Stimulated activated CD8-positive, alpha-beta memory T cell treated with anti-CD3 and anti-CD28 coated beads, Interleukin-2, amount 100 ng/mL, for 48 hours (primary cell): ENCODE measurements at places on chromosomes 3 and 15.

DNA sequence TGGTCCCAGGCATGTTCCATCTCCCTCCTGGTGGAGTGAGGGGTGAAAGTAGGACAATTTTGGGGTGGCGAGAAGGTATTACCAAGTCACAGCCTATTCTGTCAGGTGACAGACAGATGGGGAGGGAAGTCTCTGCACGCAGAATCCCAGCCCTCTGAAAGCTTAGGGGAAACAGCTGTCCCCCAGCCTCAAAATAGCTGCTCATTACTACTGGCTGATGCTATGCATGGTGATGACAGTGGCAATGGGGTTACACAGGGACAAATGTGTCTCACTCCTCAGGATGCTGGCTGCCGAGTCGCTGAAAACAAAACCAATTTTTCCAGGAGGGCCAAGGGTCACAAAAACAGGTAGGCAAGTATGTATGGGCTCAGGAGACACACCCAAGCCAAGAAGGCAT lies 68.8 kb upstream of the OXTR start:
- no peak for DNase-seq

DNA sequence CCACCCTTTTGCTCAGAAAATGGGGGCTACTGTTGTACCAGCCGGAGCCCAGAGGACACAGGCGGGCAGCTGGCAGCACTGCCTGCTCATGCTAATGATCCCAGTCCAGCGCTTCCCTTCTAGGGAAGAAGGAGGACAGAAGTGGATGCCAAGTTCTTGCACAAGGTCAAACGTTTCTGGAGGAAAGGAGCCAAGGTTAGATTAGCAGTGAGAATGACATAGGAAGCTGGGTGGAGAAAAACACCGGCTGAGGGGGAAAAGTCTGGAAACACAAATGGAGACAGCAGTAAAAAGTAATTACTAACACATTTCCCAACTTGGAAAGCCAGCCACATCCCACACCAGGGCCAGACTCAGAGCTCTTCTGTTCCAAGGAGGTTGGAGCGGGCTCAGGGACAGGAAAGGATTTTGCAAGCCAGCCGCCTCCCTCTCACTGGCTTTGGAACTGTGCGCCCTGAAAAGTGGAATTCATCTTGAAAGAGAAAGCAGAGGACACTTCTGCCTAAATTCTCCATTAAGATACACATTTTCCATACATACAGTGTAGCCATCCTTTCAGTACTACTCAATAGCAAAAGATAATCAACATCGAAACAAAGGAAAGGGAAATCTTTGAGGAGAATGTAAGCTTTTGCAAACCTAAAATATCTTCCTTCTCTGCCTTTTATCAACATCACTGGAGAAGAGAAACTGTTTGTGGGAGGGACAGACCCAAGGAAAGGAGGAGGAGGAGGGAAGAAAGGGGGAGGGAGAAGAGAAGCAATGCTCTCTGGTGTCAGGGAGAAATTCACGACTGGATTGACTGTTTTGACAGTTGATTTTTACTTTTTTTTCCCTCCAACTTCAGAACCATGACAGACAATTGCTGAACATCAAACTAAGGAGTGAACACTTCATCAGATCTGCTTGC lies 133.6 kb downstream of the CD47 start:
- no peak for DNase-seq

- DNase-seq: no peak
Observed at GRCh38 chr15:96297783-96298182, 32.7 kb upstream of the NR2F2 start.

DNA sequence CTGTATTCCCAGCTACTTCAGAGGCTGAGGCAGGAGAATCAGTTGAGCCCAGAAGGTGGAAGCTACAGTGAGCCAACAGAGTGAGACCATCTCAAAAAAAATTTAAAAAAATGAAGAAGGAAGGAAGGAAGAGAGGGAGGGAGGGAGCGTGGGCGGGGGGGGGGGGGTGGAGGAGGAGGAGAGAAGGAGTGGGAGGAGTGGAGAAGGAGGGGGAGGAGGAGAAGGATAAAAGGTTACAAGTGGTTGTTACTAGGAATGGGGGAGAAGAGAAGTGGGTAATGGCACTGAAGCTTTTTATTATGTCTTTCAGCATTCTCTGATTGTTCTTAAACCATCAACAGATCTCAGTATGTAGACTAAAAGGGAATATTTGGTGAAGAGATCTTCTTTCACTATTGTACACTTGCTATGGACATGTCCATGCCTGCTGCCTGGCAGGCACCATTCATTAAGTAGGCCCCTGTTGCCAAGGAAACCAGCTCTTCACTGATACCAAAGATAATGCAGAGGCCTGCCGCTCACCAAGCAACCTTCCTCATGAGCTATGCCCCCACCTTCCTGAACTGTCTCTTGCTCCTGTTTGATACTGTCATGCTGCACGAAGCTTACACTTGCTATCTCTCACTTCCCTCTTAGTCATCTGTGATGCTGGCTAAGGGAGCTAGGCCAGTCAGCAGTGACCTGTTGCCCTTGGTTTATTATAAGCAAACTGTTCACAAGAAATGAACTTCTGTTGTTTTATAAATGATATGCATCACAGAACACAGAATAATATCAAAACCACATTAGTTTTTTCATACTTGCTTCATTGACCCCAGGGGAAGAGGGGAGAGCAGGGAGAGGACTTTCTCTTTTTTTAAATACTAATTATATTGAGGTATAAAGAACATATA lies 23.1 kb downstream of the EPM2AIP1 start:
- no peak for DNase-seq

DNA sequence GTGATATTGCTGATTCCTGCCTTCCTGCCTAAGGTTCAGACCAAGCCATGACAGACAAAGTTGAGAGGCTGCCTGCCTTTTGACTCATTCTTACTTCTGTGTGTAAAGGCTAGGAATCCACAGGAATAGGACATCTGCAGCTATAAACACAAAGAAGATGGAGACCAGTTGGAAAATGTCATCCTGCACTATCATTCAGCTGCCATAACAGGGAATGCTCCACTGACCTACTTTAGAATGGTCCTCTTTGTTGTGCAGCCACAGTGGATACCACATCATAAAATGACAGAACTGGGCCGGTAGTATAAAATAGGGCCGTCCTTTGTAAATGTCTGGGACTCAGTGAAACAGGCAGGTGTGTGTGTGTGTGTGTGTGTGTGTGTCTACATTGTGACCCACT lies 75.1 kb downstream of the STAC start:
- no peak for DNase-seq

GRCh38 chr3:72680766-72681165 lies 167.5 kb downstream of the SHQ1 start:
- no peak for DNase-seq

- no peak for DNase-seq
Observed at GRCh38 chr3:194592798-194593752, 40.1 kb downstream of the TMEM44 start.

- no peak for DNase-seq
Observed at GRCh38 chr15:77347197-77347596, 72.7 kb downstream of the PEAK1 start.

GRCh38 chr15:38463893-38464292 lies 10.0 kb downstream of the FAM98B start:
- no peak for DNase-seq

- no peak for DNase-seq
Observed at GRCh38 chr15:42863572-42864239, 56.9 kb downstream of the TTBK2 start.

GRCh38 chr3:108673988-108674661 lies 83.1 kb downstream of the RETNLB start:
- no peak for DNase-seq

DNA sequence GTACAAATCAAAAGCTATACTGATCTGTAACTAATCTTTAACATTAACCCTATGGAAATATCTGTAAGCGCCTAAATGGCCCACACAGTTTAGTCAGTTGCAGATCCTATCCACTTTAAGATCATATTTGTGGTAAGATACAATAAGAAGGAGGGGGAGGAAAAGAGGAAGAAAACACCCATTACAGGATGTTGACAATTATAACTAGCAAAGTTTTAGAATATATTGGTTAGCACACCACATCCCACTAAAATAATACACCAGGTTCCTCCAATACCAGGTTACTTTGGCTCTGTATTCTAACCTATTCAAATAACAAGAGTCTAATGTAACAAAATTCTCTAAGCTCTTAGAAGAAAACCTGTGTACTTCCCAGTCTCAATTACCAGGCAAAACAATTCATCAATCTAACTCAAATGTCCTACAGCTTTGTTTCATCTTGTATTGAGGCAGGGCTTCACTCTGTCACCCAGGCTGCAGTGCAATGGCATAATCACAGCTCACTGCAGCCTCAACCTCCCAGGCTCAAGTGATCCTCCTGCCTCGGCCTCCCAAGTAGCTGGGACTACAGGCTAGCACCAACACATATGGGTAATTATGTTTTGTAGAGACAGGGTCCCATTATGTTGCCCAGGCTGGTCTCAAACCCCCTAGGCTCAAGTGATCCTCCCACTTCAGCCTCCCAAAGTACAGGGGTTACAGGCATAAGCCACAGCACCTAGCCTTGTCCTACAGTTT lies 4.2 kb downstream of the SLC4A7 start:
- no peak for DNase-seq

DNA sequence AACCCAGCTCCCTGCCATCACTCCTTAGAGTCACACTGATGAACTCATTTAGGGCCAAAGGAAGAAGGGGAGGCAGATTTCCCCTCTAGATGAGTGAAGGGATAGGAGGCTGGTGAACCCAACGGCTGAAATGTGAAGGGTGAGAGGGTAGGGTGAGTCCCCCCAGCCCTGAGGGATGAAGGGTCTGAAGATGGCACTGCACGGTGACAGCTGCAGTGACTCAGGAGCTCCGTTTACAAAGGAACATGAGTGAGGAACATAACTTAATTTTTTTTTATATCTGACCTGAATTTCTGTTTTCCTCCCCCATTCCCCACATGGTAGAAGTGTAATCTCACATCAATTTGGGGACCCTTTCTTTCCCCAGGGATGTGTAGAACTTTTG lies 14.0 kb downstream of the SNX33 start:
- DNase-seq: no peak

- no peak for DNase-seq
Observed at GRCh38 chr3:134369861-134370596, 4.2 kb downstream of the AMOTL2 start.

- DNase-seq: no peak
Observed at GRCh38 chr3:38581774-38582173, 67.7 kb downstream of the SCN5A start.

GRCh38 chr3:11638495-11639358 lies 5.0 kb downstream of the VGLL4 start:
- DNase-seq: no peak

DNA sequence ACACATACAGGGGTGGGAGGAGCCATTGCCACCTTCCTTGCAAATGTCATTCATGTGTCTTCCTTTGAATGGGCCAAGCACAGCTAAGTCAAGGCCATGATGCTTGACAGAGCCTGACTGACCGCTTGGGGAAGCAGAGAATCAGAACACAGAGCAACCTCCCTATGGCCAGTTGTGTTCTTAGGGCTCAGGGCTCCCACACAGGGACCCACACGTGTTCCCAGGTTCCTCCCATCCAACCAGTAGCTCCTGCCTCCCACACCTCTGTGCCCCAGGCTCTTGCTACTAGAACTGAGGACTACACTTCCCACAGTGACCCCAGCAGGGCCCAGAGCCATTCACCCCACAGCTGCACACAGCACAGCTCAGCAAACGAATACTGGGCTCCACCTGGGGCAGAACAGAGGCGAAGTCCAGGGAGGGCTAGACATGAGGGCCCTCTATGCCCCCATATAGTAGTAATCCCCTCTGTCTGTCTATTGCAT lies 42.9 kb downstream of the KLF15 start:
- no peak for DNase-seq

- no peak for DNase-seq
Observed at GRCh38 chr3:185844051-185844450, 19.2 kb upstream of the IGF2BP2 start.

- no peak for DNase-seq
Observed at GRCh38 chr3:14460342-14461005, 58.1 kb downstream of the SLC6A6 start.

GRCh38 chr3:155553780-155554179 lies 191.1 kb downstream of the PLCH1 start:
- no peak for DNase-seq

DNA sequence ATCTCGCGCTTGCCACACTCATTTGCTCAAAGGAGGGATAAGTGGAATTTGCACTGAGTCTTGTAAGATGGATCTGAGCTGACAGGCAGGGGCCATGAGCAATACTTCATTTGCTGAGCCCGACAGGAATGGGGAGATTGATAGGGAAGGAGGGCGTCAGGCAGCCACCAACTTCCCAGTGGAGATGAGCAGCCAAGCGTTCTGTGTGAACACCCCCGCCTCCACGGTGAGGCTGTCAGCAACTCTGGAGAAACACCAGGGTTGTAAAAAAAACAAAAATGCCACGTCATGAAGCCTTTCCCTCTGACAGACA lies 36.8 kb downstream of the TLE3 start:
- DNase-seq: no peak

DNA sequence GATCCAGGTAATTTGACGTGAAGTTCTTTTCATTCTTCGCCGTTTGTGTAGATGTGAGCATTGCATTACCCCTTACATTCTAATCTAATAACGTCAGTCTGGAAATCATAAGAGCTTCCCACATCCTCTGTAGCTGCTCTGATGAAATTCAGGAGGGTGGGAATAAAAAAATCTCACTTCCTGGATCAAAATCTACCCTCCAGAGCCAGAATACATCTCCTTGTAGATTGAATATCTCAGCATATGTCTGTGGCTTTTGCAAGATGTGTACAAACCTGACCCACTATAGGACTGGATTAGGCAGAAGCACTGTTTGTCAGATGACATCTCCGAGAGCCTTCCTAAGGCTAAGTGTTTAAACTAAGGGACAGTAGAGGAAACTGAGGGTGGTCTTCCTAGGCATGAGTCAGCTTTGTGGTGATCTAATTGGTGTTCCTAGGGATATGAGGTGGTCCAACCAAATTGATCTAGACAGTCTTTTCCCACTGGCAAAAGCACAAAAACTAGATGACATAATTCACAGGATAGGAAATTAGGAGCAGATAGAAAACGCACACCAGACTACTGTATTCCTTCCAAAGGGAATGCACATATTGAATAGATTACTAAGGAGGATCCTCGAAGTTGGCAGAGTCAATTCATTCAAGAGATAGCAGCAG lies 216.3 kb upstream of the LRTM1 start:
- DNase-seq: no peak

- DNase-seq: no peak
Observed at GRCh38 chr3:116443191-116443661, 2.1 kb downstream of the LSAMP start.

DNA sequence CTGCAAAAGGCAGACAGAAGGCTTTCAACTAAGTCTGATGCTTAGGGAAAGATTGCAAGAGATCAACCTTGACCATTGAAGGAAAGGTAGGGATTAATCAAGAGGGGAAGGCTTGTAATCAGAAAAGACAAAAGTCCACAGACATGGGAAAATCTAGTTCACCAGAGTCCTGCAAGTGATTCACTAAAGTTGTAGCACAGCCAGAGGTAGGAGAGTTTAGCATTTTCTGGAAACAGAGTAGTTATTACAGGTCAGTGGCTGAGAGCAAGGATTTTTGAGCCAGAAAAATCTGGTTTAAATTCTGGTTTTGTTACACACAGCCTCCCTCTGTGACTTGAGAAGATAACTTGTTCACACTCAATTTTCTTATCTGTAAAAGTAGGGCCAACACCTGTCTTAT lies 35.3 kb upstream of the DPPA4 start:
- no peak for DNase-seq

GRCh38 chr3:99884484-99884883 lies 66.8 kb downstream of the CMSS1 start:
- no peak for DNase-seq

GRCh38 chr3:59998058-59998457 lies 948.2 kb upstream of the CFAP20DC start:
- DNase-seq: no peak

- DNase-seq: no peak
Observed at GRCh38 chr3:170471149-170471548, 52.5 kb downstream of the CLDN11 start.

GRCh38 chr3:8312685-8313084 lies 188.9 kb upstream of the LMCD1 start:
- DNase-seq: no peak
